ENCODE measurements at places on chromosomes 4 and X. TPM values are rescaled to one million over a fixed set of nuclear protein-coding genes. Genes with fewer than 3 reads are reported as not detected.

DNA sequence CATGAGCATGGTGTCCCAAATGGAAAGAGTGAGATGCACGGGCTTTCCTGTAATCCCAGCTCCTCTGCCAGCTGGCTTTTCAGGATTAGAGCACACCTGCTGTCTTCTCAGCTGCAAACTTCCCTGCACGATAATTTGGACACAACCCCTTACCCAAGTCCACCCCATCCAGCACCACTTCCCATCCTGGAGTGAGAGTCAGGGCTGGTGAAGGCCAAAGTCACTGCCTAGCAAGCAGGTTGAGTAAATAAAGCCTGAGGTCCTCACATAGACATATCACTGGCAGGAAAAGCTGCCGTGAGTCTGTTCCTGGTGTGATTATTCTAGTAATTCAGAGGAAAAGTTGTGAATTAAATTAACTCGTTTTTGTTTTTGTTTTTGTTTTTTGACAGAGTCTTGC, 113.9 kb upstream of the MBNL3 start:
- no peak overlapping the region for H3K4me3 ChIP-seq
- no peaks in the 10 kb centered on the region for H3K27me3 ChIP-seq
- H3K36me3 ChIP-seq: no peaks in the 10 kb centered on the region
- no peak for DNase-seq

- H3K4me3 ChIP-seq: peak overlapping the region; percentile 95
- DNase-seq: no peak
- H3K27ac ChIP-seq: peak overlapping the region; percentile 94
- H3K36me3 ChIP-seq: peaks cover 21% of the 10 kb centered on the region
- H3K4me1 ChIP-seq: peaks cover 32% of the 10 kb centered on the region
These were observed 4.4 kb upstream of the FAT1 start for GRCh38 chr4:186727977-186728519.

GRCh38 chr4:183478123-183478522, 26.7 kb upstream of the ING2 start:
- peaks cover 8% of the 10 kb centered on the region for H3K36me3 ChIP-seq
- H3K4me3 ChIP-seq: no peak overlapping the region
- H3K27me3 ChIP-seq: no peaks in the 10 kb centered on the region
- H3K27ac ChIP-seq: 0 out of 2 replicates have a peak overlapping the region, but pooled peaks have one; percentile 10
- no peak for DNase-seq

DNA sequence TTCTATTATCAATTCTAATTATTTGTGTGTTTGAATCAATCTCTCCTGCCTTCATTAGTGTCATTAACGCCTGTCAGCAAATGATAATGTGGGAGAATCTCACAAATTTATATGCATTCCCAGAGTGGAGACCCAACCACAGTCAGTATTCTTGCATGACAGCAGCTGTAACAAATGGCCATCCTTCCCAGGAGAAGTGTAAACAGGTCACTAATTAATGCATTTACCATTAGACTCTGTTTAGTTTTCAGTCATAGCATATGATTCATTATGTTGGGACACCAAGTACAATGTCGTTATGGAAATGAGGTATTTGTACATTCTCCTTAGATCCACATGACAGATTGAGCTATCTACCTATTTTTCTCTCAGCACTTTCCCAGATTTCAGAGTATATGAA, 50.5 kb downstream of the CT47B1 start:
- no peak for DNase-seq
- H3K27ac ChIP-seq: no peak overlapping the region
- H3K27me3 ChIP-seq: 0 out of 2 replicates have a peak, but pooled peaks cover 4% of the 10 kb centered on the region
- no peaks in the 10 kb centered on the region for H3K36me3 ChIP-seq
- H3K4me1 ChIP-seq: no peaks in the 10 kb centered on the region

- peak; percentile 8 for DNase-seq
- H3K36me3 ChIP-seq: no peaks in the 10 kb centered on the region
- H3K27me3 ChIP-seq: no peaks in the 10 kb centered on the region
- H3K4me1 ChIP-seq: peaks cover 14% of the 10 kb centered on the region
These were observed 612.2 kb downstream of the IQCM start for GRCh38 chr4:149203256-149204001.

DNA sequence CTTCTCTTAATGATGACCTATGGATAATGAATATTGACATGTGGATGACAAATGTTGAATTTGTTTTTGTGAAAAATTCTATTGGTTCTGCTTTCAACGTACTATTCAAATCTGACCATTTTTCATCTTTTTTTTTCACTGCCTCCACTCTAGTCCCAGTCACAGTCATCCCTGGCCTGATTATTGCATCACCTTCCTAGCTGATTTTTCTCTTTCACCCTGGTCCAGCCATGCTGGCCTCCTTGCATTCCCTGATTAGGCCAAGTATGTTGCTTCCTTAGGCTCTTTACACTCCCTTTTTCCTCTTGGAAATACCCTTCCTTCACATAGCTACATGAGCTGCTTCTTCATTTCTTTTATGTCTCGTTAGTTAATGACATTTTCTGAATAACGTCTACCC, 58.1 kb upstream of the MAP9 start:
- 0 out of 2 replicates have a peak, but pooled peaks cover 1% of the 10 kb centered on the region for H3K27me3 ChIP-seq
- H3K27ac ChIP-seq: no peak overlapping the region
- no peak overlapping the region for H3K4me3 ChIP-seq
- no peak for DNase-seq
- peaks cover 6% of the 10 kb centered on the region for H3K4me1 ChIP-seq

- H3K4me3 ChIP-seq: no peak overlapping the region
- H3K4me1 ChIP-seq: peaks cover 45% of the 10 kb centered on the region
- no peak overlapping the region for H3K27ac ChIP-seq
- no peaks in the 10 kb centered on the region for H3K27me3 ChIP-seq
- peak; percentile 23 for DNase-seq
These were observed 20.6 kb downstream of the GALNT7 start for GRCh38 chr4:173189117-173189693.

DNA sequence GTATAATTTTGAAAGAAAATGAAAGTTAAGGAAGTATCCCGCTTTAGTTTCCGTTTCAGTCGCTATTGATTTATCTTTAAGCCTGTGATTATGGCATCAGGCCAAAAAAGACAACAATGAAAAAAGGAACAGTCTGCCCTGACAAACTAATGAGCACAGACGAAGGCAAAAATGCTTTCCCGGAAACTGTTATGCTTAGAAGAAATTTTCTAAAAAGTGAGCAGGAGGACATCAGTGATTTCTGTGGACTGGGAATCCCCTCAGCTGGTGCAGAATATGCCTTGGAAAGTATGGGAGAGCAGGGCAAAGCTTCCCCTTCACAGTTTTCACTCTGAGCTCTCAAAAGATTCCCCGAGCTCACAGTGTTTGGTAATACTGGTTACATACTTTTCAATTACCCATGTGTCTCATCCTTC, 5.1 kb upstream of the CXCL10 start:
- H3K4me1 ChIP-seq: no peaks in the 10 kb centered on the region
- no peaks in the 10 kb centered on the region for H3K36me3 ChIP-seq
- DNase-seq: no peak
- H3K27ac ChIP-seq: no peak overlapping the region
- peak overlapping the region; percentile 20 for H3K4me3 ChIP-seq
- H3K27me3 ChIP-seq: peaks cover 39% of the 10 kb centered on the region

- DNase-seq: no peak
- H3K27ac ChIP-seq: no peak overlapping the region
- H3K27me3 ChIP-seq: no peaks in the 10 kb centered on the region
- no peak overlapping the region for H3K4me3 ChIP-seq
- H3K4me1 ChIP-seq: no peaks in the 10 kb centered on the region
These were observed 1.4 kb upstream of the UGT2B4 start for GRCh38 chr4:69497076-69497475.

GRCh38 chr4:1664141-1664540, 20.0 kb downstream of the FAM53A start:
- H3K36me3 ChIP-seq: no peaks in the 10 kb centered on the region
- H3K27me3 ChIP-seq: peaks cover 2% of the 10 kb centered on the region
- H3K4me3 ChIP-seq: no peak overlapping the region
- no peaks in the 10 kb centered on the region for H3K4me1 ChIP-seq

GRCh38 chrX:47174846-47175587, 18.6 kb upstream of the UBA1 start:
- DNase-seq: no peak
- peaks cover 1% of the 10 kb centered on the region for H3K27me3 ChIP-seq
- H3K4me1 ChIP-seq: peaks cover 13% of the 10 kb centered on the region
- H3K4me3 ChIP-seq: no peak overlapping the region
- no peak overlapping the region for H3K27ac ChIP-seq

GRCh38 chrX:19204636-19205035, 82.4 kb upstream of the ADGRG2 start:
- H3K27ac ChIP-seq: no peak overlapping the region
- no peaks in the 10 kb centered on the region for H3K36me3 ChIP-seq
- H3K4me1 ChIP-seq: no peaks in the 10 kb centered on the region
- no peaks in the 10 kb centered on the region for H3K27me3 ChIP-seq
- no peak overlapping the region for H3K4me3 ChIP-seq

- no peak overlapping the region for H3K4me3 ChIP-seq
- no peak for DNase-seq
- H3K27ac ChIP-seq: peak overlapping the region; percentile 89
- H3K36me3 ChIP-seq: no peaks in the 10 kb centered on the region
- no peaks in the 10 kb centered on the region for H3K27me3 ChIP-seq
- peaks cover 18% of the 10 kb centered on the region for H3K4me1 ChIP-seq
These were observed 101.0 kb downstream of the GATB start for GRCh38 chr4:151659601-151660364.

DNA sequence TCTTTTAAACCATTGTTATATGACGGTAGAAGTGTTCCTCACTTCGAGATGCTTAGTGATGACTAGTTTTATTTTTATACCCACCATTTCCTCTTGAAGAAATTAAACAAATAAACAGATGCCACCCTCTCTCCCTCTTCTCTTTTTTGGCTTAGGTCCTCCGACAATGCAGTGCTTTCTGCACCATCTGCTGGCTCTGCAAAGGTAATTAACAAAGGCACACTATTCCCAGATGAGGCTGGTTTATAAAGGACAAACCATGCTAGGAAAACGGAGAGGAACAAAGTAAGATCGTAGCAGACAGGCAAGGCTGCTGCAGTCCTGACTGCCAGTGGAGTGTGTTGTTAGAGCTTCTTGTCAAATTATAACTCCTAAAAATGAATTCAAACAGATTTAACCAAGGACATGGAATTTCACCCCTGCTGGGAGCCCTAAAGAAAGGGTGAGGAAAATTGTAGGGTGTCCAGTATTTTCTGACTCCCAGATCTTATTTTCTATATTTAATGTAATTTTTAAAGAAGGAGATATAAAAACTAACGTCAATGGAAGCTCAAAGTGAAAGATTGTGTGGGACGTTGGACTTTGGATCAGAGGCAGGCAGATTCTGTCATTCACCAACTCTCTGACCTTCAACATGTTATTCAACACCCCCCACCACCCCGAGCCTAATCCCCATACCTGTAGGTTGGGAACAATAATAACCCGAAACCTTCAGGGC, 142.1 kb downstream of the CPEB2 start:
- no peaks in the 10 kb centered on the region for H3K36me3 ChIP-seq
- peak overlapping the region; percentile 13 for H3K4me3 ChIP-seq
- no peak for DNase-seq
- no peak overlapping the region for H3K27ac ChIP-seq
- peaks cover 5% of the 10 kb centered on the region for H3K27me3 ChIP-seq

- DNase-seq: no peak
- H3K36me3 ChIP-seq: 0 out of 2 replicates have a peak, but pooled peaks cover 3% of the 10 kb centered on the region
These were observed 224.6 kb downstream of the IL15 start for GRCh38 chr4:141860974-141861373.

GRCh38 chr4:177726111-177726510, 283.9 kb upstream of the AGA start:
- peaks cover 2% of the 10 kb centered on the region for H3K27me3 ChIP-seq
- no peaks in the 10 kb centered on the region for H3K36me3 ChIP-seq
- peak overlapping the region; percentile 4 for H3K4me3 ChIP-seq
- peaks cover 7% of the 10 kb centered on the region for H3K4me1 ChIP-seq
- DNase-seq: no peak

- no peaks in the 10 kb centered on the region for H3K4me1 ChIP-seq
- no peak for DNase-seq
- H3K36me3 ChIP-seq: no peaks in the 10 kb centered on the region
- no peak overlapping the region for H3K27ac ChIP-seq
- H3K27me3 ChIP-seq: 0 out of 2 replicates have a peak, but pooled peaks cover under 1% of the 10 kb centered on the region
- no peak overlapping the region for H3K4me3 ChIP-seq
These were observed 1501.5 kb upstream of the TENM3 start for GRCh38 chr4:180741703-180742102.

DNA sequence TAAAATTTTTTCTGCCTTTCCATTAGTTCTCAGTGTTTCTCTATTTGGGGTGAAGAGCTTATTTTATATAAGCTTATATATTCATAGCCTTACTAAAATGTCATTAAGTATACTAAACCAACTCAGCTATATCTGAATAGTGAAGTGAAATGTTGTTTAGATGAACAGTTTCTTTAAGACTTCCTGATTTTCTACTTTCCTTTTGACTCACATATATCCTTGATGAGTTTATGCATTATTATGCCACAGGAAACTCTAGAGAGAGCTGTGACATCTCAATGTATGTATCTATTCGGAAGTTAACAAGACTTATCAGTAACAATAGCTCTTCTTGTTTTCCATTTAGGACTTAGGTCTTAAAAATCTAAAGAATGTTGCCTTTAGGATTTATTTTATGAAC, 1491.8 kb upstream of the IGFBP7 start:
- H3K27ac ChIP-seq: no peak overlapping the region
- H3K4me1 ChIP-seq: no peaks in the 10 kb centered on the region
- no peak overlapping the region for H3K4me3 ChIP-seq
- no peak for DNase-seq
- H3K36me3 ChIP-seq: no peaks in the 10 kb centered on the region

- H3K27ac ChIP-seq: no peak overlapping the region
- H3K4me3 ChIP-seq: no peak overlapping the region
- DNase-seq: no peak
- no peaks in the 10 kb centered on the region for H3K27me3 ChIP-seq
These were observed 332.6 kb downstream of the FGF13 start for GRCh38 chrX:138378876-138379275.

GRCh38 chrX:153392642-153393321, 8.4 kb downstream of the PNMA6E start:
- no peak overlapping the region for H3K4me3 ChIP-seq
- H3K27me3 ChIP-seq: peaks cover 2% of the 10 kb centered on the region
- DNase-seq: no peak
- no peaks in the 10 kb centered on the region for H3K4me1 ChIP-seq
- H3K36me3 ChIP-seq: no peaks in the 10 kb centered on the region

POF1B gene
- total RNA-seq: not detected

VCX2 gene
- not detected for total RNA-seq

KLB gene
- not detected for total RNA-seq

CCNB3 gene
- 0.23 TPM for total RNA-seq

TMPRSS11B gene
- total RNA-seq: not detected

SEC24B gene
- total RNA-seq: 30.0 TPM

NPNT gene
- total RNA-seq: not detected

NAP1L2 gene
- total RNA-seq: 0.87 TPM

CXorf49 gene
- total RNA-seq: not detected

IL1RAPL1 gene
- 0.06 TPM for total RNA-seq

GLRA3 gene
- not detected for total RNA-seq
